ENCODE measurements at places on chromosomes 5 and 9. TPM values are rescaled to one million over a fixed set of nuclear protein-coding genes. Genes with fewer than 3 reads are reported as not detected.

RPL7A gene
- total RNA-seq = 914 TPM

TMEM167A gene
- 197 TPM for total RNA-seq

FGFR4 gene
- 1.6 TPM for total RNA-seq

MEGF10 gene
- 29.1 TPM for total RNA-seq

SLC4A9 gene
- 0.23 TPM for total RNA-seq

CDKN2B gene
- 0.92 TPM for total RNA-seq

ARHGEF37 gene
- total RNA-seq = 3.0 TPM

AK8 gene
- 3.5 TPM for total RNA-seq

GPR151 gene
- 0.46 TPM for total RNA-seq
